ENCODE measurements at places on chromosomes 2 and 18.

DNA sequence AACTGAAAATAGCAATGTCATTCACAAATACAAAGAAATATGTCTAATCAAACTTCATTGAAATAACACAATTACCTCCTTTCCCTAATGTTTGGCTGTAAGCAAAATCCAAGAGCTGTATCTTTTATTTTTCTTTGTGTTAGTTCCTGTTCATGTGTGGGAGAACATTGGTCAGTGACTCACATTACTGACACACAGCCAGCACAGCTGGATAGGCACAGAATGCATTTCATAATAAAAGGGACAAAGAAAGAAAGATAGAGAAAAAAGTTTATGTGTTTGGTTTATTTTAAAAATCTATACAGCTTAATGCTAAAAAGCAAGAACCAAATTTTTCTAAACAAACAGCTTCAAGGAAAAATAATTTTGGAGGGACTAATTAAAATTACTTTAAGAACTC is 185.6 kb upstream of the COL3A1 start:
- H3K36me3 ChIP-seq = no peaks in the 10 kb centered on the region
- H3K27ac ChIP-seq = no peak overlapping the region
- no peak for DNase-seq
- no peaks in the 10 kb centered on the region for H3K27me3 ChIP-seq
- no peaks in the 10 kb centered on the region for H3K4me1 ChIP-seq

DNA sequence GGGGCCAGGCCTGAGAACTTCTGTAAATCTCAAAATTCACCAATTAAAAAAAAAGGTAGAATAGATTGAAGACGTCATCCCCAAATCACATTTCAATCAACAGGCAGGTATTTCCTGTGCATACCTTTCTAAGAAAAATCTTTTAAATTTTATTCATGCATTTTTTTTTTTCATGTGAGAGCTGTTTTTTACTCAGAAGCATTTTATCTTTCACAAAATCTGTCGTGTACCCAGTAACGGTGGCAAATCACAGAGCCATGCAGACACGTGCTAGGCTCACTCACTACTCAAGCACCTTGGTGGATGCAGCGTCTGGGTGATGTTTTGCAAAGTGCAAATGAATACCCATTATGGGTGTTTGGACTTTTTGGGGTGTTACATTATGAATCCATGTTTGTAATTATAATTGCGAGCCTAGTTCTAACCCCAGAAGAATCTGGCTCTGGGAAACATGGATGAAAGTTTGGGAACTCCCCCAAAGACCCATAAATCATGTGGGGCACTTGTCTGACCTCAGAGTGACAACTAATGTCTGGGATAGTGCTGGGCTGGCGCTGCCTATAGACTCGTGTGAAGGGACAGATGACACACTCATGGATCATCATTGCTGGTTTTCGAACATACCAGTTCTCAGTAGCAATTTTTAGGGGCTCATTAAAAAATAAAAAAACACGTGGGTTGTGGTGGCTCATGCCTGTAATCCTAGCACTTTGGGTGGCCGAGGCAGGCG is 335.2 kb downstream of the LPIN1 start:
- no peaks in the 10 kb centered on the region for H3K27me3 ChIP-seq
- DNase-seq = no peak
- peaks cover 7% of the 10 kb centered on the region for H3K4me1 ChIP-seq
- H3K36me3 ChIP-seq = no peaks in the 10 kb centered on the region
- no peak overlapping the region for H3K27ac ChIP-seq

DNA sequence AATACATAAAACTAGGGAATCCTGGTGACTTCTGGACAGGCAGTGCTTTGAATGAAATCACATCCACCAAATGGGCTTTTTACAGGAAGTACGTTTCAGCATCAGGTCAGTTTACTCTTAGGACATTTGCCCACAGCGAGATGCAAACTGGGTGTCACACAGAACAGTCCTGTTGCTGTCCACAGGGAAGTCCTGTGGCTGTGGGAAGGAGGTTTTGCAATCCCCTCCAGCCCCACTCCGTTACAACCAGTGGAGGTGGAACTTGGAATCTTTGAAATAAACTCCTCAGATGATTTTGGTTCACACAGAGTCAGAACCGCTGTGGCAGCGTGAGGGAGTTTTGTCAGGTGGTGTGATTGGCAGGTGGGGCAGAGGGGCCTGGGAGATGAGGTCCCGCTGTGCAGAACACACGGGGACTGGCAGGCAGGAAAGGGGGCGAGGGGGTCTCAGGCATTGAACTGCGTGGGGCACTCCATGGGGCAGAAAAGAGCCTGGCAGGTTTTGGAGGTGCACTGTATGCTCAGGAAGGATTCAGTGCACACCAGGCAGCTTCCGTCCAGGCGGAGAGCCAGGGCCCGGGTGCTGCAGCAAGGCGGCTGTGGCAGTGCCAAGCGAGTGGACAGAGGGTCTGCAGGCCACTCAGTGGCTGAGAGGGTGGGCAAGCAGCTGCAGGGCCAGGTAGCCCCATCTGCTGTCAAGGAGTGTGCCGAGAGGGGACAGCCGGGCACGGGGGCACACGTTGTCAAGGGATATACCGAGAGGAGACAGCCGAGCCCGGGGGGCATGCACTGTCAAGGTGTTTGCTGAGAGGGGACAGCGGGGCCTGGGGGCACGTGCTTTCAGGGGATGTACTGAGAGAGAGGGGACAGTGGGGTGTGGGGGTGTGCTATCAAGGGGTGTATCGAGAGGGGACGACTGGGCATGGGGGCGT is 148.7 kb downstream of the LDLRAD4 start:
- H3K27me3 ChIP-seq = no peaks in the 10 kb centered on the region
- peaks cover 5% of the 10 kb centered on the region for H3K4me1 ChIP-seq
- no peak for DNase-seq
- H3K36me3 ChIP-seq = no peaks in the 10 kb centered on the region
- no peak overlapping the region for H3K4me3 ChIP-seq
- no peak overlapping the region for H3K27ac ChIP-seq

DNA sequence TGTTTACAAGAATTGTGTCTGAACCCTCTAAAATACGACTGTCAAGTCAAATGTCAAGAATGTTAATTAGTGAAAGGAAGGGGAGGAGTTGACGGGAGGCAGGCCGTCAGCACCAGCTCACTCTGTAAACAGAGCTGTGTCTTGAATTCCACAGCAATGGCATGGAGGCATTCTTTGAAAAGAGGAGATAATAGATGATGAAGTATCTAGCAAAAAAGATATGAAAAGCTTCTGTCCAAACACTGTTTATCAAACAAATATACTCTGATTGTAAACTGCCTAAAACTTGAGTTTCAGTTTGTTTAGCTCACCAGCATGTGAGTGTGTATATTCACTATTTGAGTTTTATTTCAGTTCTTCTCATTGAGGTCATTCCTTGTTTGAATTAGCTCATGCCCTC is 94.7 kb upstream of the CDC42EP3 start:
- peaks cover 9% of the 10 kb centered on the region for H3K4me1 ChIP-seq
- DNase-seq = no peak
- H3K36me3 ChIP-seq = no peaks in the 10 kb centered on the region
- H3K27ac ChIP-seq = no peak overlapping the region

- H3K27ac ChIP-seq = no peak overlapping the region
- H3K27me3 ChIP-seq = no peaks in the 10 kb centered on the region
- H3K36me3 ChIP-seq = no peaks in the 10 kb centered on the region
- peaks cover 32% of the 10 kb centered on the region for H3K4me1 ChIP-seq
- H3K4me3 ChIP-seq = no peak overlapping the region
- DNase-seq = no peak
Measured at GRCh38 chr2:64605026-64605471, 48.7 kb downstream of the SERTAD2 start.

DNA sequence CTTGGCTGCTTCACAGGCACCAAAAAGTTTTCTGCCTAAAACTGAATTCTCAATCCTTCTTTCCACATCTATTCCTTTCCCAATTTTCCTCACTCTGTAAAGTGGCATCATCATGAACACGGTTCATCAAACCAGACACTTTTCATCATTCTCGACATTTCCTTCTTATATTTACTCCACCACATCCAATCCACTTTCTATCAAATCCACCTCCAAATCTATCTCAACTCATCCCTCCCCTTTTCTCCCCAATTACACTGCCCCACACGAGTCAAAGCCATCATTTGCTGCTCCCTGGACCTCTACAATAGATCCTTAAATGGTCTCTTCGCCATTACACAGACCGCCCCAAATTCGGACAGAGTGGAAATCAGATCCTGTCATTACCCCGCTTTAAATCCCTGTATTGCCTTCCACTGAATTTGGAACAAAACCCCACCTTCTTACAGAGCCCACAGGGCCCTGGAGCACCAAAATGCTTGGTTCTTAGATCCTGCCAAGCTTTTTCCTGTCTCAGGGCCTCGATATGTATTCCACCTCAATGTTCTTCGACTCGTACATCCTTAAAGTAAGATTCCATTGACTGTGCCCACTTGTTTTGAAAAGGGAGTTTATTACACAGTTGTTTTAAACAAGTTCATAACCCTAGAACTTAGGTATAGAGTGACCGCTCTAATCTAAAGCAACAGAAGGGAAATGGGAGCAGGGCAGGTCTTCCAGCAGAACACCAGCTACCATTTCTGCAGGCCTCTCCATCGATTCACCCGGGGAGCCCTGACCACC is 856 bp downstream of the ACAA2 start:
- peaks cover 3% of the 10 kb centered on the region for H3K4me1 ChIP-seq
- no peaks in the 10 kb centered on the region for H3K36me3 ChIP-seq
- peak overlapping the region; percentile 79 for H3K27ac ChIP-seq
- no peaks in the 10 kb centered on the region for H3K27me3 ChIP-seq
- no peak for DNase-seq

DNA sequence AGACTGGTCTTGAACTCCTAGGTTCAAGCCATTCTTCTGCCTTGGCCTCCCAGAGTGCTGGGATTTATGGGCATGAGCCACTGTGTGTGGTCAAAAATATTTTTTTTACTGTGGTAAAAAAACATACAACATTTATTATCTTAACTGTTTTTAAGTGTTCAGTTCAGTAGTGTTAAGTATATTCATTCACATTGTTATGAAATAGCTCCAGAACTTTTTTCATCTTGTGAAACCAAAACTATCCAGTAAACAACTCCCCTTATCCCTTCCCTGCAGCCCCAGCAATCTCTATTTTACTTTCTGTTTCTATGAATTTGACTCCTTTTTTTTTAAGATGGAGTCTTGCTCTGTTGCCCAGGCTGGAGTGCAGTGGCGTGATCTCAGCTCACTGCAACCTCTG is 9.3 kb downstream of the RMC1 start:
- no peak overlapping the region for H3K4me3 ChIP-seq
- peaks cover 7% of the 10 kb centered on the region for H3K36me3 ChIP-seq
- H3K27ac ChIP-seq = no peak overlapping the region
- peak; percentile 24 for DNase-seq
- no peaks in the 10 kb centered on the region for H3K4me1 ChIP-seq

DNA sequence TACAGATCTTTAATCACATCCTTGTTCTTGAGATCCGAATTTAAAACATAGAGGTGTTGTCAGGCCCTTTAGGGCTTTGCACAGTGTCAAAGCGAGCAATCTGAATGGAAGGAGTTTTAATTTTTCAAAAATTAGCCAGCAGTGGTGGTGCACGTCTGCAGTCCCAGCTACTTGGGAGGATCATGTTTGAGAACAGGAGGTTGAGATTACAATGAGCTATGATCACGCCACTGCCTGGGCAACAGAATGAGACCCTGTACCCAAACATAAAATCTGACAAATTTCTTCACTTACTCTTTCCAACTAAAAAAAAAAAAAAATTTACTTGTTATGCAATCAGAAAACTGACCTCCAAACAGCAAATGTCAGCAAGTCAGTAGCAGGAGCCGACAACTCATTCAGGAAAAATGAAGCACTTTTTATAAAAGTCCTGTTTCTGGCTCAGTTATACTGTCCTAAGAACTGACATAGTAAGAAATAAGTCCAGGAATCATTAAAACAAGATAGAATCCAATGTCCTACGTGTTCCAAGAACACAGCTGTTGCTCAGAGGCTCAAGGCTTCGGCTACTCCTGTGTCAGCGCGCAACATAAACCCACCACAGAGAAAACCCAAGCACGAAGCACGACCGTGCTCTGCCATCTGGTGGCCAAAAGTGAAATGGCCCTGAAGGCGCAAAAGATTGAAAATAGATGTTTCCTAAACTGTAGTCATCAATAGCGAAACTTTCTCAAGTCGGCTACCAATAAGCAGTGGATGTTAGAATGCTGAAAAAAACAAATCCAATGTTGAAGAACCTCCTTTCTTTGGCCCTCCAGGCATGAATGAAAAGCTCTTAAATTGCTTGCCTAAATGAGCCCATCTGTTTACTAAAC is 138.1 kb downstream of the INO80D start:
- no peak overlapping the region for H3K27ac ChIP-seq
- DNase-seq = peak; percentile 60
- H3K27me3 ChIP-seq = no peaks in the 10 kb centered on the region
- no peaks in the 10 kb centered on the region for H3K36me3 ChIP-seq
- no peak overlapping the region for H3K4me3 ChIP-seq

DNA sequence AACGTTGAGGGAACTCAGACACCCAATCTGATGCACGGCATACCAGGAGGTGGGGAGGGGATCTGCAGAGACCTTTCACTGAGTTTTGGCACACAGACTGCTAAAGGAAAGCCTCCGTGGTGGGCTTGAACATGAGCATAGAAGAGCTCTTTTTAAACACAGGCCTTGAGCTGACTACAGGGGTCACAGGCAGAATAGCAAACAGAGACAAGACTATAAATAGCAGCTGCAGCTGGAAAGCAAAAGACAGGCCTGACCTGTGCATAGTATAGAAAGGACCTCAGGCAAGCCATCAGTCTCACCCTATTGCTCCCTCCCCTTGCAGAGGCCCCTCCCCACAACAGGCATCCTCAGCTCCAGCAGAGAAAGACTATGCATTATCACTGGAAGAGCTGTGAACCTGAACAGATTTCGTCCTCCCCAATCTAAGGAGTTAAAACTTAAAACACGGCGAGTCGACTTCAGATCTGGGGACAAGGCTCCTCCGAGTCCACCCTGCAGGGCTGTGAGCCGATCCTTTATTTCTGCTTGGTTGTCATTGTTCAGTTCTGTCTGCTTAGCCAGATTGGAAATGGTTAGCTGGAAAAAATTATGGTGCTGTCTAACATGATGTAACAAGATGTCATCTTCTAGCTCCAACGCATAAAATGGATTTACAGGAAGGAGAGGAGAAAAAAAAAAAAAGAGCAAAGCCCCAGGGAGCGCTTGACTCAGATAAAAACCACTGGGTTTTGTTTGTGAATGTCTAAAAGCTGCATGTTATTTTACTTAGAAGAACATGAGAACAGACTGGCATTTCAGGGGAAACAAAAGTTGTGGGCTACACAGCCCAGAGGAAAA is 25.2 kb upstream of the LCLAT1 start:
- H3K4me1 ChIP-seq = no peaks in the 10 kb centered on the region
- H3K27me3 ChIP-seq = no peaks in the 10 kb centered on the region
- no peaks in the 10 kb centered on the region for H3K36me3 ChIP-seq
- no peak overlapping the region for H3K27ac ChIP-seq
- no peak for DNase-seq

DNA sequence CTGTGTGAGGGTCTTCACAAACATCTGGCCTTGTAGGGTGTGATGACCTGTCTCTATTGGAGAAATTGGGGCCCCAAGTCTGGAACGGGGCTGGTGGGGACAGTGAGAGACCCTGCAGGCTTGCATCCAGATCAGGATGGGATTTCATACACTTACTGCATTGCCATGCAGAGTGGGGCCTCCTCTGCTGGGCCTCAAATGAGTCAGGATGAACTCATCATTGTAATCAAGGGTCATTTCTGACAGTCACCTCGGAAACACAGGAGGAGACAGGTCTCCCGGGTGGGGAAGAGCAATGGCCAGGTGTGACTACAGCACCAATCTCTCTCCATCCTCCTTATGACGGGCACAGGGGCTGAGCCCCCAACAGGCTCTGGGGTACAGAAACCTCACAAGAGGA is 48.1 kb upstream of the GALR1 start:
- no peak overlapping the region for H3K4me3 ChIP-seq
- no peak overlapping the region for H3K27ac ChIP-seq
- no peaks in the 10 kb centered on the region for H3K4me1 ChIP-seq
- no peaks in the 10 kb centered on the region for H3K36me3 ChIP-seq
- DNase-seq = no peak
